ENCODE measurements at places on chromosomes 1 and 21.

- peak; percentile 69 for DNase-seq
These were observed 4.6 kb upstream of the ENAH start for GRCh38 chr1:225657462-225657989.

DNA sequence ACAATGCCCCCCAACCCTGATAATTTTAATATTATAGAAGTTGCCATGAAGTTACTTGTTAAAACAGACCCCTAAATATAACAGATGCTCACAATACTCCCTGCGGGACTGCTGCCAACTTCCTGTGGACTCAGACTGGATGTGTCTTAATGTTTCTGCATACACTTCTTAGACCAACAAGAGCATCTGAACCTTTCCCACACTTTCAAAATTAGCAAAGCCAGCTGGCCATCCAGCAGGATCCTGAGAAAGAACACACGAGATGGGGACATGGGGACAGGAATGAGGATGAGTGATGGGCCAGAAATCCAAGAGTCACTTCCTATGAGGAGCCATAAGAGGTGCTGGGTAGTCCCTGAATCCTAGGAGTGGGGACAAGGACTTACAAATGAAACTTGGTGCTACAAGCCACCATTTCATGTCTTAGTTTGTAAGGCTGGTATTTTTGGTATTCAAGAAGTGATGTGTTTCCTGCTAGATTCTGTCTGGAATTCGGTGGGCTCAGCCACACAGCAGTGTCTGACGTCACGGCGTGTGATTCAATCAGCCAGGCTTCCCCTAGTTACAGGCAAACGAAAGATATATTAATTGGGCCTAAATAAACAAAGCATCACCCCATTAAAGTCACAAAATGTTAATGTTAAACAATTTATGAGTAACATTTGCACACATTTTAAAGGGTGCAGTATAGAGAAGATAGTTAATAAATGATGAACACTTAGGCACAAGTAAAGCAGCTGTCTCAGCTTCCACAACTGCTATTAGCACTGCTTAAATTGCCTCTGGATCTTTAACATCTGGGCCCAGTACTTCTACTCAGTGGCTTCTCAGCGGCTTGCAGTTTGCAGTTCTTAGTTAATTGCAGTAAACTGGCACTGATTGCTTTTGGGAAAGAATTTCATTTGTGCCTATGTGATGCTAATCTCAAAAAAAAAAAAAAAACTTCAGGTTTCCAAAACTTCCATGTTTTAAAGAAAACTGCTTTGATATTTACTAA is 41.2 kb upstream of the RGS8 start:
- no peak for DNase-seq

DNA sequence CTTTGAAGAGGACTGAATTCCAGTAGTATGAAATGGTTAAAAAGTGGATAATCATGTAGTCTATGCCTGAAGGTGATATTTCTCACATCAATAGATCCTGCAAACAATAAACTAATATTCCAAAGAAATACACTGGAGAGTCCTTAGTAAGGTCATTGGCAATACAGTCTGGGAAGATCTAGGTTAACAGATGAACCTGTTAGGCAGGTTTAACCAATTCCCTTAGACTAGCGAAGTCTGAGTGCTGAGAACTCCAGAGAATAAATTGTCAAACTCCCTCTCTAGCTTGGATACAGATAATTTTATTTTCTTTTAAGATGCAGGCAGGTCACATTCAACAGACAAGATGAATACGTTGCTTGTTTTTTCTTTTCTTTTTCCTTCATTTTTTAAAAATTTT is 2.4 kb downstream of the GPR157 start:
- no peak for DNase-seq

DNA sequence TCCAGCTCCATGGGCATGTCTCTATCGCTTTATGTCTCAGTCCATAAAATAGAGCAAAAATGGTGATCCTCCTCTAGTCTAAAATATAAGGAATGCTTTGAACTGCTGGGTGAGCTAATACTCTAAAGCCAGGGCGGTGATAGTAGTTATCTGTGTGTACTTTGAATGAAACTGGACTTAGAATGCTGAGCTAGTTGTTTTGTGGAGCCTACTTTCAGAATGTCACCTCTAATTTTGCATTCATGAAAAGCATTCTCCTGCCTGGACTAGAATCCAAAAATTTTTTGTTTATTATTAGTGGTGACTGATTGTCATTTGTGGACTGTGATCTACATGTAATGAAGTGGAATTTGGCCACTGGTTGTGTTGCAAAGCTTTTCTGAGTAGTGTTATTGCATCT is 241.6 kb upstream of the C1orf105 start:
- no peak for DNase-seq

GRCh38 chr1:107954126-107954525 is 10.9 kb downstream of the VAV3 start:
- no peak for DNase-seq

DNA sequence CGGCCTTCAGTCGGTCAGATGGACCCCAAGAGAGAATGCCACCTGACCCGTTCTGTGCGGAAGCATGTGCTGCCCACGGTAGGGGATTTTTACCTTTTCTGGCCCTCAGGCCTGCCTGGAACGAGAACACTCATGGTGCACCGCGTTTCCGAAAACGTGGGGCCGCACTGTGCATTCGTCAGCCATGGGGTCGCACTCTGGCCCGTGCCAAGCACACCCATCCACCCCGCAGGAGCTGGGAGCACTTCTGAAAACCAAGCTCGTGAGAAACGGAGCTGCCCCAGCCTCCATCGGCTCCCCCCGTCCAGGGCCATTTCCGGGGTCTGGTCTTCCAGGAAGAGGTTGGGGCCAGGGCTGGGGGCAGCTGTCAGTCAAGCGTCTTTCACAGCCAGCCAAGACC is 72.8 kb downstream of the PRDM16 start:
- no peak for DNase-seq

DNA sequence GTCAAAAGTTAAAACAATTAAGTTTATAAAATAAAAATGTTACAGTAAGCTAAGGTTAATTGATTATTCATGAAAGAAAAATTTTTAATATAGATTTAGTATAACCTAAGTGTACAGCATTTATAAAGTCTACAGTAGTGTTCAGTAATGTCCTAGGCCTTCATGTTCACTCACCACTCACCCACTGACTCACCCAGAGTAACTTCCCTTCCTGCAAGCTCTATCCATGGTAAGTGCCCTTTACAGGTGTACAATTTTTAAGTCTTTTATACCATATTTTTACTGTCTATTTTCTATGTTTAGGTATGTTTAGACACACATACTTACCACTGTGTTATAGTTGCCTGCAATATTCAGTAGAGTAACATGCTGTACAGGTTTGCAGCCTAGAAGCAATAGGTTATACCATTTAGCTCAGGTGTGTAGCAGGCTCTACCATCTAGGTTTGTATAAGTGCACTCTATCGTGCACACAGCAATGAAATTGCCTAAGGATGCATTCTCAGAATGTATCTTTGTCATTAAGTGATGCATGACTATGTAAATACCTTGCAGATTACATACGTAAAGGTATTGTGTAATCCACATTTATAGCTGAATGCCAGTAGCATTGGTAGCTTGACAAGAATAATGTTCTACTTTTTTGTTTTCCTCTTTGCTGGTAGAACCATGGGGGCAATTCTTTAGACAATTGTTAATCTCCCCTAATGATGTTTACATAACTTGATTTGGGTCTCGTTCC is 35.7 kb upstream of the GPR88 start:
- DNase-seq: no peak

GRCh38 chr1:203364094-203364801 is 13.3 kb upstream of the FMOD start:
- no peak for DNase-seq

GRCh38 chr1:112502826-112503225 is 5.9 kb upstream of the WNT2B start:
- no peak for DNase-seq

DNA sequence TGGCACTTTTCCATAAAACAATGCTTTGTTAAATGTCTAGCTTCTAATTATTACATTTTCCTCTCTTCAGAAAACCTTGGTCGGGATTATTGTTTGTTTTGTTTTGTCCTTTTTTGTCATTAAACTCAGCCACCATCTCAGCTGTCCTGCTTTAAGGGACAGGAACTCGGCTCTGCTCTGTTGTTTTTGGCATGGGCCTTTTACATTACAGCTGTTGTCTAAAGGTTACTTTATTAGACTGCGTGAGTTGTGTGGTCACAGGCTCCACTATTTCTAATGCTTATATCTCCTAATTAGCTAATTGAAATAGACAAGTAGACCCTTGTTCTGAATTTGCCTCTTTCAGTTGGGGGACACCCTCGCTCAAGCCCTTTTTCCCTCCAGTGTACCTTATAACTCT is 1.6 kb downstream of the PALMD start:
- no peak for DNase-seq

DNA sequence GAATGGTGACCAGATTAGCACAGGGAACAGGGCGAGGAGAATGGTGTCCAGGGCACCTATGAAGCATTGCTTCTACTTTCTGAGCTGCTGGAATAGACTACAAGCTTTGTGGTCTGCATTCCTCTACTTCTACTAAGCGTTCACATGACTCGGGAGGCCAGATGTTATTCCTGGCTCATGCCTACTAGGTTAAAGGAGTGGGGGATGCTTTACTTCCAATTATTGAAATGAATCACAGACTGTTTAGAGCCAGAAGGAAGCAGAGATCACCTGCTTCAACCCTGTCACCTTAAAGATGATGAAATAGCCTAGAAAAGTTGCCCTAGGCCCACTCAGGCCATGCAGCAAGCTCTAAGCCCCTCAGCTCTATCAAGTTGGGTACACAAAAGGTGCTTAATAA is 633.5 kb downstream of the KIF26B start:
- DNase-seq: peak; percentile 85

DNA sequence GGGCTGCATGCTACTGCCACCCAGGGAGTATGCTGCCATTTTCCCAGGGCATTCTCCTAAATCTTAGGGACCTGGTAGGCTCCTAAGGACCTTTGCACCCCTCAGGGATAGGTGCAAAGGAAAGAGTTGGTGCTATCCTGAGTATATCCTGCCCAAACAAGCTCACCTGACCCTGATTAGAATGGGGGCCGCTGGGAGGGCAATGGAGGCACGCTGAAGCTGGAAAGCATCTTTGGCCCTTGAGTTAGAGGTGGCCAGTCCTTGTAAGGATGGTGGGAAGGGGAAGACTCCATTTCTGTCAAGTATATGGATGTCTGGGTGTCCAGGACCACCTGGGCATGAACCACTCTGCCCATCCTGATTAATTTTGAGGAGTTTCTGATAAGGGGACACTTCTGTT is 48.9 kb upstream of the A3GALT2 start:
- DNase-seq: no peak

GRCh38 chr1:201625851-201626251 is 86.9 kb downstream of the NAV1 start:
- DNase-seq: no peak

DNA sequence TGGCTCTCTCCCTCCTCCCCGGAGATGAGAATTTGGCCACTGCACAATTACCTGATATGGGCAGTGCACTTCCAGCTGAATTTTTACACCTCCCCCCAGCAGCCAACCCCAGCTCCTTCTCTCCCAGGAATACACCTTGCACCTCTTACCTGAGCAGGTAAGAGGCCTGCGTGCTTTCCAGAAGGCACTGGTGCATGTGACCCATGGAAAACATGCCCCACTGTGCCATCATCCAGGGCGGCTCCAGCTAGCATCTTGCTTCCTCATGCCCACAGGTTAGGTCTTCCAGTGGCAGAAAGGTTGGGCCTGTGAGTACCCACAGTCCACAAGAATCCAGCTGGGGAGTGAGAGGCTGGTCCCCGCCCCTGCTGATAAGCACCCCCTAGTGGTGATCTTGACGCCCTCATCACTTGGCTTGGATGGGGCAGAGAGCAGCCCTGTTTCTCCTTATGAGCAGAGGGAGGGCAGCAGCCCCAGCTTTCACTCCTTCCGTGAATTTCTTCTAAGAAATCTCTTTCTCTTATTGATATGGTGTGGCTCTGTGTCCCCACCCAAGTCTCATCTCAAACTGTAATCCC is 57.8 kb downstream of the EDARADD start:
- no peak for DNase-seq

- DNase-seq: no peak
These were observed 76.6 kb downstream of the NOS1AP start for GRCh38 chr1:162145966-162146696.

- no peak for DNase-seq
These were observed 50.4 kb upstream of the DAB1 start for GRCh38 chr1:57474137-57474750.

GRCh38 chr21:15098908-15099307 is 34.1 kb upstream of the NRIP1 start:
- DNase-seq: no peak

GRCh38 chr1:3910857-3911845 is 11.1 kb upstream of the C1orf174 start:
- DNase-seq: no peak

DNA sequence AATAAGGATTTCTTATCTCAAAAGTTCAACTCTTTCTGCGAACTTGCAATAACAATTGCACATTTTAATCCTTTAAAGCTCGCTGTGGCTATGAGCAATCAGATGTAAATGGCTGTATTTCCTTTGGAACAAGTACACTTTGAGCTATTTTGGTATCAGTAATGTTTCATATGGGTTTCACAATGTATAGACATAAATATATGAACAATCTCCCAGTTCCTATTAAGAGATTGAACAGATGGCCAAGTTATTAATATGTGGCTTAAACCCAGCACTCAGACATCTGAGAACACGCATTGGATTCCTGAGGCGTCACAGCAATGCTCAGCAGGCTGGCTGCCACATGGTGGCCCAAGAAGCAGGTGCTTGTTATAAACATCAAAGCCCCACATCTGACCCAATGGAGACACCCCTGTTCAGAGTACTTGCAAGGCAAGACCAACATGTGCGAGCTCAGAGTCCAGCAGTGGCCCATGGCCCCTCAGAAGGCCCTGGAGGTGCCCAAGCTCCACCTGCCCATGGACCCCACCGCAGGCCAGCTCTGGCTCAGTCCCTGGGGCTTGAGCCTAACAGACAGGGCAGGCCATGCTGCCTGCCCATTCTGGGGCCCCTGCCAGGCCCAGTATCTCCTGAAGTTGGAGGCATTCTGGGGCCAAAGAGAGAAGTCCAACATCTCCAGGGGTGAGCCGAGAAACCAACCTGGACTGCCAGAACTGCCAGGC is 23.7 kb downstream of the PSMG1 start:
- no peak for DNase-seq

- no peak for DNase-seq
These were observed 151.8 kb downstream of the MIS18A start for GRCh38 chr21:32127081-32127480.

DNA sequence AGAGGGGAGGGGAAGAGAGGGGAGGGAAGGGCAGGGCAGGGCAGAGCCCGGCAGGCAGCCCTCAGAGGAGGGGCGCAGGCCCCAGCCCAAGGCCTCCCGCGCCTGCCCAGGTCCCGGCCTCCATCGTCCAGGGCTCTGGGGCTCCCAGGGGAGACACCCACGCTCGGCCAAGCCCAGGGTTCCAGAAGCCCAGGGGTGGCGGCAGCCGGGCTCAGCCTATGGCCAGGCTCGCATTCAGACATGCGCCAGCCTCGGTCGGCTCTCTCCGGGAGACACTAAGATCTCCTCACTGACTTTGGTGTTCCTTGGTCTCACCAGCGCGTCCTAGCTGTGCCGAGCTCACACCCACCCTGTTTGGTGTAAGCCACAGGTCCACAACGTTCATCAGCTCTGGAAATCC is 7.1 kb upstream of the ANKRD65 start:
- DNase-seq: no peak

Measured in amniotic stem cell (primary cell).